ENCODE measurements at places on chromosomes 7 and 10. TPM values are rescaled to one million over a fixed set of nuclear protein-coding genes. Genes with fewer than 3 reads are reported as not detected.

- no peak for DNase-seq
Measured at GRCh38 chr10:110562348-110562747, 5.1 kb upstream of the SMC3 start.

SLC18A3 gene
- total RNA-seq = not detected

GRCh38 chr10:59068581-59069191 lies 107.8 kb upstream of the PHYHIPL start:
- no peak for DNase-seq

GRCh38 chr7:28349637-28350036 lies 62.7 kb upstream of the CREB5 start:
- peak; percentile 26 for DNase-seq

- no peak for DNase-seq
Measured at GRCh38 chr10:117250411-117250810, 9.5 kb downstream of the SLC18A2 start.

DNA sequence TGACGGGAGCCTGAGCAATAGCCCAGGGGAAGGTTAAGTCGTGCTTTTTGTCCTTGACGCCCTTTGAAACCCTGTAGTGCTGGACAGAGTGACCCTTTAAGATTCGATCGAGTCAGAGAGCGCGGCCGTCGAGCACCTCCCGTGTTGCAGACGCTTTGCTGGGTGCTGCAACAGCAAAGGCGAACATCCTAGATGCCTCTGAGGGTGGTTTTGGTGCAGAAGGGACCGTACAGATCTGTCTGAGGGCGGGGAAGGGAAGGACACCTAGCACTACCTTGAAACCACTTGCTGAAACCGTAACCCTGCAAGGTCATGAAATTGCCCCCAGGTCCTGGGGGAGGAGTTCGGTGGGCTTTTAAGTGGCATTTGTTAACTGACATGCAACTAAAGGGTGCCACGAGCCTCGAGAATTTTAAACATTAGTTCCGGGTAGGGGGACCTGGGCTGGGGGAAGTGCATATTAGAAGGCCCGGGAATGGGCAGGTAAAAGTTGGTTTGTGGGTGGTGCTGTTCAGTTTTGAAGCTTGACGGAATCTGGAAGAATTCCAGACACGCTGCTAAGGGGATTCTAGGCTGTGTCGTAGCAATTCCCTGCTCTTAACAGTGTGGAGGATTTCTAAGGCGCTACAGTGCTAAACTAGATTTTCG lies 786 bp downstream of the ATP5F1C start:
- DNase-seq = no peak

MARCHF5 gene
- 8.5 TPM for total RNA-seq

DNA sequence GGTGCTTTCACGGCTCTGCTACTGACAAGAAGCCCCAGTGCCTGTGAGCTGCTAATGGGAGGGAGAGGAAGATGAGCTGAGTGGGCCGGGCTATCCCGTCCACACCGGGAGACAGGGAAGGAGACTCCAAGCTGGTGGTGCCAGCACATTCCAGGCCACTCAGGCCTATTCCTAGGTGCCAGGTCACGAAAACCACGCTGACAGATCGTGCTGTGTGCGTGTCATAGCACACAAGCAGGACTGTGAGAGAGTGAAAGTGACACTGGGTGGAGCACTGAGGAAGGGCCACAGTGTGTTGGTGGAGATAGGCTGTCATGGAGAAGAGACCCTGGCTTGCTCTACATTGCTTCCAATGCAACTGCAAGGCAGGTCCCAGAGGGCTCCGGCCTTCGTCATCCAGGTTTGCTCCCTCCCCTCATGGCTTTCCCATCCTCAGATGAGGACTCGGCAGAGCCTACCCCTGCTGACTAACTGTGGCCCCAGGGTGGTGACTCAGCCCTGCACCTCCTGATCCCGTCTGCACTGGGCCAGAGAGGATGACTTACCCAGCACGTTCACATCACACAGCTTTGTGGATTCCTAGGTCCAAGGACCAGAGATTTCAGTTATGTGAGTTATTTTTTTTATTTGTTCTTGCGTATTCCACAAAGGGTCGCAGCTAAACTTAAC lies 167.3 kb downstream of the EGFR start:
- peak; percentile 60 for DNase-seq

- DNase-seq = no peak
Measured at GRCh38 chr10:15426115-15426514, 55.0 kb upstream of the FAM171A1 start.

DNA sequence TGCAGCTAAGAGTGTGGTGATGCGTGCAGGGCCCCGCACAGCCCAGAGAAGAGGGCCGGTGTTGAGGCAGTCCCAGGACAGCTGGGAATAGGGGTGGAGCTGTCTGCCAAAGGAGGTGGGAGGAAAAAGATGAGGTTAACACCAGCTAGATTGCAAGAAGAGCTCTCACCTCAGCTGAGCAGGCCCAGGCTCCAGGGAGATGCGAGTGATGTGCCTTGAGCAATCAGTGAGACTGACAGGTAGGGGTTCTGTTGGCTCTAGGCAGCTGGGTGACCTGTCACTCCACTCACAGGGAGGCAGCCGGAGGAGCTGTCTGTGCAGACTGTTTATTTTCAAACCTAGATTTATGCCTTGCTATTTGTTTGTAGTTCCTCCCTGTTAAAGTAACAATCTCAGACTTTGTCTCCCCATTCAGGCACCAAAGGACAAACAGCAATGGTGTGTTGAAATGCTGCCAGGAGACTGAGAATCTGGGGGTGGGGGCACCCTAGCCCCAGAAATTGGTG lies 205.1 kb upstream of the CXCL12 start:
- no peak for DNase-seq

GRCh38 chr7:107023522-107024151 lies 20.9 kb upstream of the PRKAR2B start:
- DNase-seq = no peak

DNA sequence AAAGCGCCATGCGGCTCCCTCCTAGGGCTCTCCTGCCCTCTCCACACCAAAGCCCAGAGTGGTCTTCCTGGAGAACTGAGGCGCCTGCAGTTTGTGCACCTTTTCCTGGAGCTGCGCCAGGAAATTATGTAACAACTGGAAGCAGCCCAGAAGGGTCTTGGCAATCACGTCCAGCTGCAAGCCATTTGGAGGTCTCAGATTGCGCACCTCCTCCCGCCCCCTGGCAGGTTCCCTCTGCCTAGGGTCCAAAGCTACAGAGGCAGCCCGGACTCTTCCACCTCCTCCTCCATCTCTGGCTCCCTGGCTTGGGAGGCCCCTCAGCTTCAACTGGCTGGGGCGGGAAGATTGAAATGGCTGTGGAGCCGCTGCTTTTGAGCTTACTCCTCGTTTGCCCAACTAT lies 34.0 kb upstream of the SFTPD start:
- no peak for DNase-seq

DNA sequence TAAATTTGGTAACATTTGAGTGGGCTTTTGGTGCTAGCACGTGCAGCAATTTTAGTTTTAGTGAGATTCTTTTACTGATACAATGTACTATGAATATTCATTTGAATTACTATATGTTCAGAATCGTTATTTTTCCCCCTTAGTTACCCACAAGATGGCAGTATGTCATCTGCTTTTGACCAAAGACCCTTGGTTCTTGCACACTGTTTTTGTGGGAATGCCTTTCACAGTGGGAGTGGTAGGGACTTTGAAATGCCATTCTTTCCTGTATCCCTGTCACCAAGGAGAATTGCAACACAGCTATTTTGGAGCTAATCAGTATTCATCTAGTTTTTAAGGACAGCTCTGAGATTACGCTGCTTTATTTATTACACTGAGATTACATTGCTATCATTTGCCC lies 40.6 kb downstream of the SEC23IP start:
- peak; percentile 9 for DNase-seq

DNA sequence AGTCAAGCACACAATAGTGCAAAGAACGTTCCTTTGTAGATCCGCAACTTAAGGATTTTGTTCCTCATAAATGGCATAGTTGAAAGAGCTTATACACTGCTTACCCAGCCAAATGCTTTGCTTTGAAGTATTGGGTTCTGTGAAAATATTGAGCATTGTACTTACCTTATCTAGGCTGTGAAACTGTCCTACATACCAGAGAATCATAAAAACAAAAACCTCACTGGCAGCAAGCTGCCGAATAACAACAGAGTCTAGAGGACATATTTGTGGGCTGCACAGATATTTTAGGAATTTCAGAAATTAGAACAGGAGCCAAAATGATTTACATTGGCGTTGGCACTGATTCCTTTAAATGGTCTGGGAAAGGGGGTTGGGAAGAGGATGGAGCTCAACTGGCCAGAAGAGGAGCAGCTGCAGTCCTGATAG lies 174.8 kb downstream of the RTKN2 start:
- no peak for DNase-seq

DNA sequence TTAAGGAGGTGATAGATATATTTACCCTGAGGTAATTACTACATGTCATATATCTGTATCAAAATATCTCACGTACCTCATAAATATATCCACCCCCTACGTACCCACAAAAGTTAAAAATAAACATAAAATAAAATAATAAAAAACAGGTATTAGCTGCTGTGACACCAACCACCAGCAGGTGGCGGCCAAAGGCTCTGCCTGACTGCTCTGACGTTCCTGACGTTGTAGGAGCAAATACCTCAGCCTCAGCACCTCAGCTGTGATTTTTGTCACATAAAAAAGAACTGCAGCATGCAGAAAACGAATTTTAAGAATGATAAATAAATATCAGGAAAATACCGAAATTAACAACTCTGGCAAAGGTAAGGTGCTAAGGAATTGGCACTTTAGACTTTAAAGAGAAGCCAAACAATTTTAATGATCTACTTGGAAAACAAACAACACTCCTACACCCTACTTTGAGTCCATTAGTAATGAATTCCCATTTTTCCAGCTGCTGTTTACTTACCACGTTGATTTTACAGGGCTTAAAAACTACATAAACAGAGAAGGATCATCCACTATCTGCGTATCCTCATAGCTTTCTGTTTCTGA lies 125.4 kb upstream of the TARP start:
- DNase-seq = peak; percentile 38

- no peak for DNase-seq
Measured at GRCh38 chr10:68816796-68817412, 10.4 kb upstream of the STOX1 start.

DNA sequence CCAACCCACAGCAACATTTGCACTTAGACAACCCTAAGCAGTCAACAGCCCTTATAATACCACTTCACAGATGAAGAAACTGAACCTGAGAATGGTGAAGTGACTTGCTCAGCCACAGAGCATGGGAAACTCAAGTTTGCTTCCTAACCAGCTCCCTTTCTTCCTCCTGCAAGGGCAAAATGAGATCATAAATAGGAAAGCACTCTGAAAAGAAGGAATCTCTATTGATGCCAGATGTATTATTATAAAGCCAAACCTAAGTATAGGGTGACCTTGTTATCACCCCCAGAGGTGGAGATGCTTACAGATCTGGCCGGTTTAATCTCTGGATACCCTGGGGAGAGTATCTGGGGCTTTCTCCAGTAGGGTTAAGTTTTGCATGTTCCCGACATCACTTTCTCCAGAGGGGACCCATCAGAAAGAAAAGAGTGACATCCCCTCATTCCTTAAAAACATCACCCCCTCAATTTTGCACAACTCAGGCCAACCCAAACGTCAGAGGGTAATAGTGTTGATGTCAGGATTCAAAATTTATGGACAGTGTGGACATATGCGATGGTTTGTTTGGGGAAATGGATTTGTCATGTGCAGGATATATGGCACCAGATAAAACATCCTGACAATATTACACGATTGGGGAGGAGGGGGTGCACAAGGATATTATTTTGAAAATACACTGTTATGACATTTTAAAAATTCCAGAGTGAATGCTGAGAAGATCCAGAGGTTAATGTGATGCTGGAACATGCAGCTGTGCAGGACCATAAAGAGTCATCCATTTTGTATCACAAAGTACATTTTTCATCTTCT lies 24.0 kb upstream of the XPNPEP1 start:
- DNase-seq = no peak

JCAD gene
- total RNA-seq = 19.1 TPM

GRCh38 chr10:74051736-74052342 lies 53.9 kb downstream of the VCL start:
- no peak for DNase-seq

GPR15LG gene
- not detected for total RNA-seq

- no peak for DNase-seq
Measured at GRCh38 chr7:95556777-95557176, 39.5 kb downstream of the PDK4 start.

SFRP5 gene
- total RNA-seq = not detected

Data from NCI-H460 (cell line).